ENCODE measurements at places on chromosomes 12 and 14.

DNA sequence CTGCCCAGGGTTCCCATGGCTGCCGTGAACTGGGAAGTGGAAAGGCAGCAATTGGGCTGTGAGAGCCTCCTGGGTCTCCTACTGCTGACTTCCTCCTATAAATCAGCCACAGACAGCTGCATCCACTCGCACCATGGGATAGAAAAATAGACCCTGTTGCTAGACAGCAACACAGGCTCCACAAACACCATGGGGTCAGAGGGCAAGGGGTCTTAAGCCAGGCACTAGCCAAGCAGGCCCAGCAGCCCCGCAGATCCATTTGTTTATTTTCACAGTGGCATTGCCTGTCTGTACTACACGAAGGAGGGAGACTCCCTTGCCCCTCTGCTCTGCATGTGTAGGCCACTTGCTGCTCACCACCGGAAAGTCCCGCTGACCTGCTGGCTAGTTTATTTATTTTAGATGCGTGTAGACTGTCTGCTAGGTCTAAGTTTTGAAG lies 139.8 kb downstream of the DACT1 start:
- no peak for DNase-seq

DNA sequence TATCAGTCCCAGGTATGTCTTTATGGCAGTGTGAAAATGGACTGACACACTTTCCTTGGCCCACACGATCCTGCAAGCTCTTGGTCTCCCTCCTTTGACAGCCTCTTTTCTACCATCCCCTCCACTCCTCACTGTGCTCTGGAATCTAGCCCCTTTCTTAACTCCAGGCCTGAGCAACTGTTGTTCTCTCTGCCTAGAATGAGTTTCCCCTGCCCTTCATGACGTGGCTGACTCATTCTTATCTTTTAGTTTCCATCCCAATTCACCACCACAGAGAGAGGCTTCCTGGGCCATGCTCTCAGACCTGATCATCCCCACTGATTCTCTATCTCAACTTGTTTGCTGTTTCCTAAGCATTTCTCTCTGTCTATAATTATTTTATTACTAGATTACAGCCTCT lies 157.4 kb upstream of the HMGA2 start:
- DNase-seq = no peak

DNA sequence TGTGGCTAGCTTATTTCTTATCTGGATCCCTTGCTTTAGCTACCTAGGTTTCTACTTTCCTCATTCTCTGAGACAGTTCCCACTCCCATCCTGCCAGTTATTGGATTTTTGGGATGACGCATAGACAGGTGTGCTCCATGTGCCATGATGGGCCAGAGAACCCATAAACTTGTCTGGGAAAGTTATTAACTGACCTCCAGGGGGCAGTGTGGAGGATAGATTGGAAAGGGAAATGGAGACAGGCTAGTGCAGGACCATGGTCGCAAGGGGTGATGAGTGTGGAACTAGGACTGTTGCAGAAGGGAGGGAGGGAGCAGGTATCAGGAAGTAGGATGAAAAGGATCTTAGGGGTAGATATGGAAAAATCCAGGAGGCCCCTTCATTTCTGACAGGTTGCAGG lies 80.3 kb downstream of the ESRRB start:
- DNase-seq = no peak

GRCh38 chr12:108333898-108334699 lies 5.0 kb downstream of the CMKLR1 start:
- DNase-seq = peak; percentile 26

- DNase-seq = peak; percentile 26
These were observed at the start of gene SRGAP1 for GRCh38 chr12:63844391-63845341. Gene SRGAP1, plus strand, starts transcription at chr12:63844700. Its CDS starts 117 bp downstream, at chr12:63844817.

- DNase-seq = no peak
These were observed 447.5 kb upstream of the DCN start for GRCh38 chr12:91630083-91630482.

DNA sequence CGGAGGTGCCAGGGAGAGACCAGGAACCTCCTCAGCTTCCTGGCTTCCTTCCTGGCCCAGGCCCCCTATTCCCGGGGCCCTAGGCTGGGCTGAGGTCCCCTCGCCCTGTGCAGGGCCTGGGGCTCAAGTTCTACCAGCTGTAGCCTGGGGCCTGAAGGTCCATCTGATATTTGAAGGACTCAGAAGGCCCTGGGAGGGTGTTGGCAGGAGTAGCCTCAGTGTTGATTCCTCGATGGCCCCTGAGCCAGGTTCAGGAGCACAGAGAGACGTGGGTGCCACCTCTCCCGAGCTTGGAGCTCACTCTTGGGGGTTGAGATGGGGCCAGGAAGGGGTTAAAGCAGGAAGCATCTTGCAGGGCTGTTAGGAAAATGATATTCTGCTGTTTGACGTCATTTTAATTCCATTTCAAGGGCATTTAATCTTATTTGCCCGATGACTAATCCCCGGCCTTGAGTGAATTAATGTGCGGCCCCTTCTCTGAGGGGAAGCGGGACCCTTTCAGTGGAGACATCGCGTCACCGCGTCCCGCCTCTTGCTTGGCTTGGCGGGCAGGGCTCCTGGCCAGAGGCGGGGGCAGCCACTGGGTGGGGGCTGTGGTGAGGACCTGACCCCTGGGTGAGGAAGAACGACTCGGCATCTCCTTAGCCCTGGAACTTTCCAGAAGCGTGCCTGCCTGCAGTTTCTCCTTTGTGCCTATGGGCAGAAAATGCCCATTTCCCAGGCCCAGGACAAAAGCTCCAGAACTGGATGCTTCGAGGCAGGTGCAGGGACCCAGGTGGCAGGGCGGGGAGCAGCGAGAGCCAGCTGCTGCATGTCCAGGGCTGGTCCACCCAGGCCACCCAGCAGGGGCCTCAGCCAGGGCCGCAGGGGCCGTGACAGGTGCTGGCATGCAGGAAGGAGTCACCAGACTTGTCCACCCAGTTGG lies 158.3 kb downstream of the KIF26A start:
- DNase-seq = no peak

GRCh38 chr14:63457498-63457897 lies 85.7 kb downstream of the PPP2R5E start:
- DNase-seq = no peak

- no peak for DNase-seq
These were observed 36.3 kb downstream of the STON2 start for GRCh38 chr14:81363746-81364378.

DNA sequence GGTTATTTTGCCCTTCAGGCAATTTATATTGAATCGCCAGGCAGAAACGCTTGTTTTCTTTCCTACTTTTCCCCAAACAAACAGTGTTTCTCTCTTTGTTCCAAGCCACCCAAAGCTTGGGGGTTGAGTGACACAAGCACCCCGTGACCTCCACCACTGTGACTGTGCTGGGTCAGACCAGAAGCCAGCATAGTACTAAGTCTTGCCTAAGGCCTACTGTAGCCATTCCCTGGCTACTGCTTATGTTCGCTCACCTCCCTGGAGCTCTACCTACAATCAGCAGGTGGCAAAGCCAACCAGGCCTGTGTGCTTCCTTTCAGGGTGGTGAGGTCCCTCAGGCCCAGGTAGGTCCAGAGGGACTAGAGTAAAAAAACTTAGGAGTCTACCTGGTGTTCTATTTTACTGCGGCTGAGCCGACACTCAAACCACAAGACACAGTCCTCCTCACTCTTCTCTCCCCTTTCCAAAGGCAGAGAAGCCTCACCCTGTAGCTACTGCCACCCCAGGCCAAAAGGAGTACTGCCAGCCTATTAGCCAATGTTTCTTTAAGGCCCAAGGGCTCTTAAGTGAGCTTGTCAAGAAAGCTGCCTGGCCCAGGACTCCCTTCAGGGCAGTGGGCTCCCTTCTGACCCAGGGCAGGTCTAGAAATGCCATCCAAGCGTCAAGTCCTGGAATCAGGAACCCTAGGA lies 411.8 kb upstream of the MIS18BP1 start:
- no peak for DNase-seq

DNA sequence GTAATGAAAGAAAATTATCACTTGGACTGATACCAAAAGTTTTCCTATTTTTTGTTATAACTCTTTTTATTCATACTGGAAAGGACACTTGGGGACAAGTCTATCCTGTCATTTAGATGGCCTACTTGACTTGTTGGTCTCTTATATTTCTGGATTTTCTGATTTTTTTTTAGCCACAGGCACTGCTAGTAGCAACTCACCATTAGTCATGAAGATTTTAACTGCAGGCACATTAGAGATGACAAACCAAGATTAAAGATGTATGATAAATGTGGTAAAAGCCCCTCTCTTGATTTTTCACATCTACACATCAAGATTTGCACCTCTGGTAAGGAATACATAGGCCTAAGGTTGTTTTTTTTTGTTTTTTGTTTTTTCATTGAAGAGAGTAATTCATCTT lies 217.0 kb downstream of the SLC25A21 start:
- DNase-seq = no peak

DNA sequence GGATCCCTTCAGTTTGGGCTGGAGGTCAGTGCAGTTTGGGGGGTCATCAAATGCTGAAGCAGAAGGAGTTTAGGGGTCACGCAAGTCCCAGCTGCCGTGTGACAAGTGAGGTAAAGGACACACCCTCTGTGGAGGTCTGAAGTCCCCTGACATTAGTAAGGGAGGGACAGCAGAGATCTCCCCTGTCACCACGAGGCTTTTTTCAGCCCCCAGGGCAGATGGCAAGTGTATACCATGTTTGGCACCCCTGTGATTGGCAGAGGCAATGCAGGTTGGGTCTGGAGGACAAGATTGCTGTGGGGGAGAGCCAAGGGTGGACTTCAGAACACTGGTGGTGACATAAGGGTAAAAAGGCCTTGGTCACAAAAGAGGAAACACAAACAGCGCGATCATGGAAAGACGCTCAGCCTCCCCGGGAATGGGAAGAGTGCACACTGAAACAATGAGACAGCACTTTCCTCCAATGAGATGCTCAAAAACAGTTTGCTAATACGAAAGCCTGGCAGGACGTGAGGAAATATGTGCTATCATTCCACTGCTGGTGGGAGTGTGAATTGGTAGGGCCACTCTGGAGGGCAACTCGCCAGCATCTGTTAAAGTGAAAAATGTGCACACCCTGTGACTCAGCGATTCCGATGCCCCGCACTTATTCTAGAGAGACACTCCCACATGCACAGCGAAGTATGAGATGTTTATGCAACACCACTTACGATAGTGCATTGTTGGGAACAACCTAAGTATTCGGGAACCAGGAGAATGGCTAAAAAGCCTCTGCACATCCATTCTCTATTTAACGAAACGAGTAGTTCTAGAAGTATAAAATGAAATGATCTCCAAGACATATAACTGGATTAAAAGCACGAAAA lies 14.4 kb upstream of the CD27 start:
- peak; percentile 58 for DNase-seq

DNA sequence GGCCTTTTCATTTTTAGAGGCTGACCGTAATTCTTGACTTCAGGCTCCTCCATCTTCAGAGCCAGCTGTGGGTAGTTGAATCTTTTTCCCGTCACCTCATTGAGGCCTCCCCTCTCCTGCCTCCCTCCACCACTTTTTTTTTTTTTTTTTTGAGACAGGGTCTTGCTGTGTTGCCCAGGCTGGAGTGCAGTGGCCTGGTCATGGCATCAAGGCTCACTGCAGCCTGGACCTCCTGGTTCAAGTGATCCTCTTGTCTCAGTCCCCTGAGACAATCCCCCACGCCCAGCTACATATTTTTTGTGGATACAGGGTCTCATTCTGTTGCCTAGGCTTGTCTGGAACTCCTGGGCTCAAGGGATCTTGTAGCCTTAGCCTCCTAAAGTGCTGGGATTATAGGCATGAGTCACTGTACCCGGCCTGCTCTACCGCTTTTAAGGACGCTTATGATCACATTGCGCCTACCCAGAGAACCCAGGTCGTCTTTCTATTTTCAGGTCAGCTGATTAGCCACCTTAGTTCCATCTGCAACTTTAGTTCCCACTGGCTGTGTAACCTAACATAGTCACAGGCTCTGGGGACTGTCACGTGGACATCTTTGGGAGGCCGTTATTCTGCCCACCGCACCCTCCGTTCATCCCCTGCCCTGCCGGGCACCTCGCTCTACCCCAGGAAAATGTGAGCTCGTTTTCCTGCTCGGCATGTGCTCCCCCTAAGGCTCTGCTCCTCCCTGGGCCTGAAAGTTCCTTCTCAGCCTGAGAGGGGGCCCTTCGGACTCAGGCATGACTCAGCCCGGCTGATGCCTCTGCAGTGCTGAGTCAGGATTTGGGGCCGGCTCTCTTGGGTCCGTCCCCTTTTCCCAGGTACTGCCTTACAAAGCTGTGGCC lies 13.4 kb downstream of the TNFAIP2 start:
- DNase-seq = no peak

GRCh38 chr14:65927931-65928356 lies 515.4 kb downstream of the FUT8 start:
- no peak for DNase-seq

Data from non-pigmented ciliary epithelial cell (primary cell).